GM12892 (cell line): ENCODE measurements at places on chromosomes 7 and 10.

DNA sequence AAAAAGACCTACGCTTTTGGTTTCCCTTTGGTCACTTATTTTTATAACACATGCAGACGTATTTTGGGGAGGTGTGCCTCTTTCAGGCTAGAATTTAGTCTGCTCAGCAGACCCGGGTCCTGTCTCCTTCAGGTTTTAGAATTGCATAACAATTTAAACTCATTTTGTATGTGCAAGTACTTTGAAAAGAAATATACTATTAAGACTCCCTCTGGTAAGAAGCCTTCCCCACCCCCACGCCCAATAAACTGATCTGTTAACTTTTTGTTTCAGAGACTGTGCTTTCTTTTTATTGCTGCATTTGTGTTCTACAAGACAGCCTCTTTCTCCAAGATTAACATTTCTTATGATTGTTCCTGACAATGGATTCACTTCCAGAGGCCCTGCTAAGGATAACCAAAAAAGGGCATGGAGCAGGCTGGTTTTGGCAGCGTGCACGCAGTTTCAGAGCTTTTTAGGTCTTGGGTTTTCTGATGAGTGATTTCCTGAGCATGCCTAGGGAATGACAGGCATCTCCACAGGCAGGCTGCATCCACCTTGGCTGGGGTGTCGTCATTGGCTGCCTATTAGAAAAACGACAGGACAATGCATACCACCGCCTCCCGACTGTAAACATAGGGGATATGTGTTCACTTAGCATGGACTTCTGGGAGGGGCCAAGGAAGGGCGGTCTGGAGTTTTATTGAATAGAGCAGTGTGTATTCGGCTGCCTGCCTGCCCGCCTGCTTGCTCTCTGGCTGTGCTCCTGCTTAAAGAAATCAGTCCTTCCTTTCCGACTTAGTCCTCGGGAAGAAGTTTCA is at the start of gene CALD1:
TSS of gene CALD1 (plus strand) at position 694 of the 800 bp plus-strand sequence. CDS start 88,100 bp downstream, outside the sequence.
- no peak for DNase-seq

- DNase-seq: peak; percentile 19
Measured at GRCh38 chr10:33335801-33336581, 1.5 kb upstream of the NRP1 start.

DNA sequence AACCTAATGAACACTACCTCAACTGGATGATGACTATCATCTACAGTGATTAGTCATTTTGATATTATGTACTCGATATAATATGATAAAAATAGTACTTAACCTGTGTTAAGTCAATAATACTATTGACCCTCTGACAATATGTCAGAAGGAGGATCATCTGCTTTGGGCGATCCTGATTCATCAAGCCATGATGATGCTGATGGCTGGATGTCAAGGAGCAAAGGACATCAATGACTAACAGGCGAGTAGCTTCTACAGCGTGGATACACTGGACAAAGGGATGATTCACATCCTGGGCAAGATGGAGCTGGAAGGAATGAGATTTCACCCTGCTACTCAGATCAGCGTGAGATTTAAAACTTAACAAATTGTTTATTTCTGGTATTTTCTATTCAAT is 94.4 kb upstream of the SKAP2 start:
- DNase-seq: no peak

DNA sequence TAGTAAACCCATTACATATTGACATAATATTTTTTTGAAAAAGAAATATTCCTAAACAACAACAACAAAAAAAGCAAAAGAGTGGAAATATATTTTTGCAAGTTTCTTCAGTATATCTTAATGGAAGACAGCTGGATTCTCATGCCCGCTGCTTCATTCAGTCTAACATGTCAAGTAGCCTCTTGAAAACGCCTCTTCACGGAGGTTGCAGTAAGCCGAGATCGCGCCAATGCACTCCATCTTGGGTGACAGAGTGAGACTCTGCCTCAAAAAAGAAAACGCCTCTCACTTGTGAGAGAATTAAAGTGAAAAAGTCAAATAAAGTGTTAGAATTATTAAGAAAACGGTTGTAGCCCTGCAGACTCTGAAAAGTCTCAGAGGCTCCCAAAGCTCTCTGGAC is 1.3 kb downstream of the CUTC start:
- no peak for DNase-seq

- no peak for DNase-seq
Measured at GRCh38 chr7:135759532-135759931, 10.9 kb upstream of the FAM180A start.

GRCh38 chr7:132055336-132056120 is 499.1 kb upstream of the PODXL start:
- no peak for DNase-seq

- DNase-seq: no peak
Measured at GRCh38 chr7:111164442-111164841, 73.5 kb downstream of the LRRN3 start.

DNA sequence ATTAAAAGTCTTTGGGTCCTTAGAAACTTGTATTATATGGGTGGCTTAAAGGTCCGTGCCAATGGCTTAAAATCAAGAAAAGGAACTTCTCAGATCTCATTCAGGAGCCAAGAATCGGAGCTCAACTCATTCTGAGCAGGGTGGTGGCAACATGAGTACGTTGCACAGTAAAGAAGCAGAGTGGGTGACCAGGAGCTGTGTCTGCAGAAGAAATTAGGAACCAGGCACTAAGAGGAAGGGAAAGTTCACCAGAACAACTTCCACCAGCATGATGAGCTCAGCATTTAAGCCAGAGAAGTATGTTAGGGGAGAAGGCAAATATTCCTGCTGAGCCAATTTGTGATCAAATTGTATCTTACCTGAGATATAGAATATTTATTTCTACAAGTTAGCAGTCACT is 236.0 kb upstream of the NRP1 start:
- DNase-seq: no peak

GRCh38 chr10:75038335-75038734 is 73.1 kb upstream of the SAMD8 start:
- DNase-seq: no peak

- DNase-seq: no peak
Measured at GRCh38 chr7:144459635-144460034, 56.1 kb upstream of the NOBOX start.

DNA sequence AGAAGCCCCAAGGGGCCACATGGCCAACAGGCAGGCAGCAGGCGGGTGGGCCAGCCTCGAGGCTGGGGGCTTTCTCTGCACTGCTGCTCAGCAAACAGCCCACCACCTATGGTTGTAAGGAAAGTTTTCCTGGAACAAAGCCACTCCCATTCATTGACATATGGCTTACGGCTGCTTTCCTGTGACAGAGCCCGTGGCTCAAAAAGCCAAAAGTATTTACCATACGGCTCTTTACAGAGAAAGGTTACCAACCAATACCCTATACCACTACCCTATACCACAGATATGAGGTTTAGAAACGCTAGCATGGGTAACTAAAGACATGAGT is 152.7 kb downstream of the MAD1L1 start:
- no peak for DNase-seq

DNA sequence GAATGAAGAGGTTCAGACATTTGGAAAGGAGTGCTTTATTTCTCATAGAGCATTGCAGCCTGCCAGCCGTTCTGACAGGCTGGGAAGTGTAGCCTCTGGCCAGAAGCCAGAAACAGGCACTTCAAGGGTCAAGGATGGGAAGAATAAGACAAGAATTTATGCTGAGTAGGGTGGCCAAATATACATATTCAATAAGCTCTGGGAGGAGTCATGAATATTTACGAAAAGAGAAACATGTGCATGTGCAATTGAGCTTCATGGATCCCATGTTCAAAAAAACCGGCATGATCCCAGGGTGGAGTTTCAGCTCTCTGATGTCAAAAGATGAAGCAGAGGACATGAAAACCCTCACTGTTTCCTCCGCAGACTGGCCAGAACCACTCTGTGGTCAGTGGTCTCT is 32.9 kb downstream of the TLX1 start:
- no peak for DNase-seq

DNA sequence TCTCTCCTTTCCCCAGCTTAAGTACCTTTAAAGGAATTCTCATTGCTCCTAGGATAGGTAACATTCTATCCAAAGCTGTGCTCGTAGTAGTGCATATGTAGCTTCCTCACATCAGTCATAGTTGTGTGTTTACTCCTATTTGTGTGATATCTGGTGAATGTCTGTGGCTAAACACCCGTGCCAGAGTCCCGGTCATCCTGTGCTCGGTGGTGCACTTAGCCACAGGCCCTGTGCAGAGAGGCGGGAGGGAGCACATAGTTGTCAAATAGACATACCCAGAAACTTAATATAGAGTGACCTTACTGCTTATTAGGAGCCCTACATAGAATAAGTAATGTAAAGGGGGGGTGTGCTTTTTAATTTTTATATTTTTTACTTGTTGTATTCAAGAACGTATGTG is 76.6 kb downstream of the RBM33 start:
- no peak for DNase-seq

GRCh38 chr7:152341039-152341913 is 94.5 kb downstream of the KMT2C start:
- no peak for DNase-seq
